ENCODE measurements at places on chromosomes 4 and X.
A peak's percentile ranks its signal among the peaks of the same experiment; 100 is the strongest.

- DNase-seq = no peak
These were observed 443.0 kb downstream of the PCDH10 start for GRCh38 chr4:133592106-133592505.

- no peak for DNase-seq
These were observed 116.9 kb downstream of the EFNB1 start for GRCh38 chrX:68945603-68946228.

- DNase-seq = no peak
These were observed 71.8 kb downstream of the C4orf46 start for GRCh38 chr4:158599765-158600498.

DNA sequence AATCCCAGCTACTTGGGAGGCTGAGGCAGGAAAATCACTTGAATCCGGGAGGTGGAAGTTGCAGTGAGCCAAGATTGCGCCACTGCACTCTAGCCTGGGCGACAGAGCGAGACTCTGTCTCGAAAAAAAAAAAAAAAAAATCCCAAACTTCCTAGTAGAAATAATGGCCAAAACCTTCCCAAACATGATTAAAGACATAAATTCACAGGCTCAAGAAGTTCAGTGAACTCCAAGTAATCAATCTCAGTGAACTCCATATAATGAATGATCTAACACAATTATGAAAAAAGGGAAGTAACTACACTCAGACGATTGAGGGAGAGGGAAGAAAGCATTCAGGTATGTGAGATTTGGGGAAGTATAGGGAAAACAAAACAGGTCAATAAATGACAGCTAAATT, 6.5 kb downstream of the FUNDC1 start:
- no peak for DNase-seq

DNA sequence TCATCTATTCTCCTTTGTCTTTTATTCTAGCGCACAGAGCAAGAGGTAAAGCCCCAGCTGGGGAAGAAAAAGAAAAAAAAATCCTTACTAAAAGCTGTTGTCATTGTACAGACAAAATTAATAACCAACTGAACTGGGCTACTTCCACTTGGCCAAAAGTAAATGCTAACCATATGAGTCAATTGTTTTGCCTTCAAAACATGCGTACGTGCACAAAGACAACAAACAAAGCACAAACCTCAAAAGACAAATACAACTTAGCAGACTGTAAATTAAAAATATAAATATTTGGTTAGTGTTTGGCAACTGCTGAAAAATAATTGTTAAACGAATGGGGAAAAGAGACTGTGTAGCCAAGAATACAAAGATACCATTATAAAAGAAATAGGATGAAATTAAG, 5.9 kb downstream of the EDA2R start:
- no peak for DNase-seq

DNA sequence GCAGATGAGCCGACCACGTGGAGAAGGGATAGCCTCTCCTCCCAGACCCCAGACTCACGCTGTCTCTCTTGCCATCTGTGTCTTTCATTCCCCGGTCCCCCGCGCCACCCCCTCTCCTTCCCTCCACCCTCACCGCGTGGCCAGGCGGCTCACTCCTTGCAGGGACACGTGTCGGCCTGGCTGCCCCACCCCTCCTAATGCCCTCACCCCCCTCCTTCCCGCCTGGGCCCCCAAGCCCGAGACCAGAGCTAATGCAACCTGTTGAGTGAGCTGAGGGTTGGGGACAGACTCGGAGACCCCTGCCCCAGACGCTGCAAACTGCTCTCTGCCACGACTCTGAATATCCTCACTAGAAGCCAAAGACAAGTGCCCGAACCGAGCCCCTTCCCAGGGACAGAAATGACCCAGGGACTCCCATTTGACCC, 1.8 kb downstream of the SLC38A5 start:
- no peak for DNase-seq

GRCh38 chr4:41134581-41134980, 79.8 kb downstream of the APBB2 start:
- DNase-seq = no peak

GRCh38 chr4:7460566-7460965, 25.8 kb upstream of the PSAPL1 start:
- peak; percentile 77 for DNase-seq

DNA sequence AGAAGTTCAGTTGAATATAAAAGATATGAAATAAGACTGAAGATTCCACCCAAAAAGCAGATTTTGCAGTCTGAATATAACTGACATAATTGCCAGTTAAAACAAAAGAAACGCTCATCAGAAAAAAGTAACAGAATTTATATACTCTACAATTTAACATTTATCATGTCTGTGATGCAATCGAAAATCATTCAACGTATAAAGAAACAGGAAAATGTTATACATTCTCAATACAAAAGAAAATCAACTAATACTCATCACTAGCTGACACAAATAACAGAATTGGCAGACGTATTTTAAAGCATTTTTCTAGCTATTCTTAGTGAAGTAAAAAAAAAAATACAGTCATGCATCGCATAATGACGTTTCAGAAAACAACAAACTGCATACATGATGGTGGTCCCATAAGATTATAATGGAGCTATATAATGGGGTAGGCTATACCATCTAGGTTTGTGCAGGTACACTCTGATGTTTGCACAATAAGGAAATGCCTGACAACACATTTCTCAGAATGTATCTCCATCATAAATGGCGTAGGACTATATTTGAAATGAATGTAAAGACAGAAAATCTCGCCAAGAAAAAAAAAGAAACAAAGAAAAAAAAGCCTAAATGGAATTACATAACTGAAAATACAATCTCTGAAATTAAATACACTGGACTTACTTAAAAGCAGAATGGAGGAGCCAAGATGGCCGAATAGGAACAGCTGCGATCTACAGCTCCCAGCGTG, 34.3 kb downstream of the OR13H1 start:
- no peak for DNase-seq

DNA sequence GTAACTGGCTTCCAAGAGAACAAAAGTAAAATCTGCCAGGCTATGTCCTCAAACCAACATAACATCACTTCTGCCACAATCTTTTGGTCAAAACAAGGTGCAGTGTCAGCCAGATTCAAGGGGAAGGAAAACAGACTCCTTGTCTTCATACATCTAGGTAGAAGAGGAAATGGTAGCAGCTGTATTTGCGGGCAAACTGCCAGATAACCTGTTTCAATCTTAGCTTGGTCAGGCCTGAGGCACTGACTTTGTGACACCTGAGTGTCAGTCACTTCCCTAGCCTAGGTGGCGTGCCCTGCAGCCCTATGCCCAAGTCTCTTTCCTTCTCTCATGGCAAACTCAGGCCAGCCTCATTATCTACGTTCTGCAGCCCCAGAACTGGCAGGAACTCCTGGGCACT, 146.2 kb upstream of the JADE1 start:
- no peak for DNase-seq

- DNase-seq = peak; percentile 86
These were observed 2.3 kb downstream of the PRRG3 start for GRCh38 chrX:151697522-151697921.

DNA sequence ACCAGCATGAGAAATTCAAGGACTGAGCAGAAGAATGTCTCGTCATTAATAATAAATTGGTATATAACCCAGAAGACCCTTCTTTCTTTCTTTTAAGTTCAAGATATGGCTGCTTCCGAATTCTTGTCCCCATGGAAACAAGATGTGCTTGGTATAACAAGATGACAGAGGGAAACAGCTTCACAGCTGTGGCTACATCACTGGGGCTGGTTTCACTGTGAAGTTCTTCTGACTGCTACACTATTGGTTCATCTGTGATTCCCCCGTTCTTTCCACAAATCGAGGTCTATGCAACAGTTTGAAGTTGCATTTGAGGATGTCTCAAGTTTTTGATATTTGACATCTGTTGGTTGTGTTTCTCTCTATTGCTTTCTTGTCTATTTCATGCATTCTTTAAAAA, 12.3 kb upstream of the DTHD1 start:
- DNase-seq = no peak

GRCh38 chr4:74453829-74454742, 9.2 kb downstream of the AREG start:
- no peak for DNase-seq

GRCh38 chrX:105618393-105619101, 203.8 kb upstream of the NRK start:
- no peak for DNase-seq

DNA sequence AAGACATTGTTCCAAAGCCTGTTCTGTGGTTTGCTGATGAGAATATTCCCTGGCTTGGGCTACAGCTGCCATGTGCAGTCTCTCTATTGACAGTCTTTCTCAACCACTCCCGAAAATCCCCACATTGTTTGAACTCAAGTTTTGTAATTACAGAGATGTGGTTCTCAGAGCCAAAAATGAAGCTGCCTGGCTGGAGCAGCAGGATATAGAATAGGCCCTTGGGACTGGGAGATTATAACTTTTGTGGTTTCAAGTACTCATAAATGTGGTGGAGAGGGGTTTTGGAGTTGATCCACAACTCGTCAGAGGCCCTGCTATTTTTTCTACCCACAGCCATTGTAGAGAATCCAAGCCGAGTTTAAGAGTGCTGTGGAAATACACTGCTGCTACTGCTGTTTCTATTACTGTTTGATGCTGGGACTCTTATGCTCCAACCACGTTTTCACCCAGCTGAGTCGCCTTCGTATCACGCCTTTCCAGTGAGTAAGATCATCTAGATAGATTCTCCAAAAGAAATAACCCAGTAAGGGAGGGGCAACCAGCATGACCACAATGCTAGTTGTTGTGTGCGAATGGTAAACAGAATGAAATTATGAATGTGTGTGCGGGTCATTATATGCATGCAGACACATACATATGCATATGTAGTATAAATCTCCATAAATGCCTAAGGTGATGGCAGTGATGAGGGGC, 57.1 kb upstream of the ATXN3L start:
- peak; percentile 83 for DNase-seq

Data from left hindlimb (tissue), 1 donor.